ENCODE measurements at places on chromosomes 12 and 14. TPM values are rescaled to one million over a fixed set of nuclear protein-coding genes. Genes with fewer than 3 reads are reported as not detected.

GRCh38 chr12:105670672-105671071 is 340.2 kb downstream of the C12orf75 start:
- DNase-seq = no peak

GRCh38 chr14:105537580-105538474 is 11.4 kb downstream of the TMEM121 start:
- peak; percentile 68 for DNase-seq

GRCh38 chr12:30462249-30462648 is 233.4 kb downstream of the IPO8 start:
- no peak for DNase-seq

- peak; percentile 46 for DNase-seq
Observed at GRCh38 chr14:98704441-98704840, 567.6 kb downstream of the BCL11B start.

GRCh38 chr12:94147991-94148738 is at the start of gene PLXNC1:
TSS of gene PLXNC1 (plus strand) at chr12:94148577. CDS start at chr12:94148972, 395 bp downstream.
- DNase-seq = peak; percentile 84

DNA sequence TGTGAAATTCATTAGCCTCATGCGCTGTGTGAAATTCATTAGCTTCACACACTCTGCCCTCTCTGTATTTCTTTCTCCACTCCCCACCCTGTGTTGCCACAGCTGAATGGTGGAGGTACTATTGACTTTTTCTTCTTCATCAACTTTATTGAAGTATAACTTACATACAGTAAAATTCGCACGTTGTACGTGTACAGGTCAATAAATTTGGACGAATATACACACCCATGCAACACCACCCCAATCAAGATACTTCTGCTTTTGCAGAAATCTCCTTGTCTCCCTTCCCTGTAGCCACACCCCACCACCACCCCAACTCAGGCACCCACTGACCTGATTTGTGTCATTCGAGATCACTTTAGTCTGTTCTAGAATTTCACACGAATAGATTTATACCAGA is 51.8 kb downstream of the FBXL14 start:
- no peak for DNase-seq

- no peak for DNase-seq
Observed at GRCh38 chr12:106112145-106112821, 26.5 kb downstream of the NUAK1 start.

- no peak for DNase-seq
Observed at GRCh38 chr14:29846339-29847055, 81.2 kb downstream of the PRKD1 start.

DNA sequence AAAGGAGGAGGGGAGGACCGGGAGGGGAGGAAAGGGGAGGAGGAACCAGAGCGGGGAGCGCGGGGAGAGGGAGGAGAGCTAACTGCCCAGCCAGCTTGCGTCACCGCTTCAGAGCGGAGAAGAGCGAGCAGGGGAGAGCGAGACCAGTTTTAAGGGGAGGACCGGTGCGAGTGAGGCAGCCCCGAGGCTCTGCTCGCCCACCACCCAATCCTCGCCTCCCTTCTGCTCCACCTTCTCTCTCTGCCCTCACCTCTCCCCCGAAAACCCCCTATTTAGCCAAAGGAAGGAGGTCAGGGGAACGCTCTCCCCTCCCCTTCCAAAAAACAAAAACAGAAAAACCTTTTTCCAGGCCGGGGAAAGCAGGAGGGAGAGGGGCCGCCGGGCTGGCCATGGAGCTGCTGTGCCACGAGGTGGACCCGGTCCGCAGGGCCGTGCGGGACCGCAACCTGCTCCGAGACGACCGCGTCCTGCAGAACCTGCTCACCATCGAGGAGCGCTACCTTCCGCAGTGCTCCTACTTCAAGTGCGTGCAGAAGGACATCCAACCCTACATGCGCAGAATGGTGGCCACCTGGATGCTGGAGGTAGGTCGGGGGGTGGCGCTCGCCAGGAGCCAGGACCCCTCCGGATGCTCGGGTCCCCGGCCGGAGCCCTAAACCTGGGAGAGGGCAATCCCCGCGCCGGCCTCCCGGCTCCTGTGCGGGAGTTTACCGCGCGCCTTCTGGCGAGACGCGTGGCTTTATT is at the start of gene CCND2:
Gene CCND2, plus strand, starts transcription at position 111 of the 744 bp plus-strand sequence. Its CDS starts 279 bp downstream, at position 390.
- peak; percentile 83 for DNase-seq

DNA sequence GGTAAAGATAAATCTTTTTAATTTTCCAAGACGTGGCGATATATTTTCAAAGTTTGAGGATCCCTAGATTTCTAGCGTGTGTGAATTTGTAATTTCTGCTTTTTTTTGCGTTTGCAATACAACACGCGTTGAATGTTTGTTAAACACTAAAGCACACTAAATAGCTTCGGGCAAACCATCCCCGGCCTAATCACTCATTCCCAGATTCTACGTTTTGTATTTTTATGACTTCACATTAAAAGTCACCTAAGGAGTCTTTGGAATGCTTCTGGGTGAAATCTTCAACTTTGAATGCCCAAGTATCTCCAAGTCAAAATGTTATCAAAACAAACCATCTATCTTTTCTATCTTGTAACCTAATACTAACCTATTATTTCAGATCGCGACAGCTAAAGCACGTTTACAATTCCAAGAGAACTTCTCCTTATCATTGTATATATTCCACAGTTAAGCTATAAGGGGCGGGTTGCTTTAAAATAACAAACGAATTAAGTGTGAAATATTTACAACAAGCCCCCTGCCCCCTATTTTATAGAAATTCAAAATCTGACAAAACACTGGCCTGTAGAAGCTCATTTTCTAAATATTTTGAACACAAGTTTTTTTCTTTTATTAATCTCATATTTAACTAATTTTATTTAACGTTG is 1.1 kb downstream of the ALX1 start:
- DNase-seq = no peak

GRCh38 chr12:44143175-44143574 is 307.3 kb downstream of the TMEM117 start:
- DNase-seq = no peak

DNA sequence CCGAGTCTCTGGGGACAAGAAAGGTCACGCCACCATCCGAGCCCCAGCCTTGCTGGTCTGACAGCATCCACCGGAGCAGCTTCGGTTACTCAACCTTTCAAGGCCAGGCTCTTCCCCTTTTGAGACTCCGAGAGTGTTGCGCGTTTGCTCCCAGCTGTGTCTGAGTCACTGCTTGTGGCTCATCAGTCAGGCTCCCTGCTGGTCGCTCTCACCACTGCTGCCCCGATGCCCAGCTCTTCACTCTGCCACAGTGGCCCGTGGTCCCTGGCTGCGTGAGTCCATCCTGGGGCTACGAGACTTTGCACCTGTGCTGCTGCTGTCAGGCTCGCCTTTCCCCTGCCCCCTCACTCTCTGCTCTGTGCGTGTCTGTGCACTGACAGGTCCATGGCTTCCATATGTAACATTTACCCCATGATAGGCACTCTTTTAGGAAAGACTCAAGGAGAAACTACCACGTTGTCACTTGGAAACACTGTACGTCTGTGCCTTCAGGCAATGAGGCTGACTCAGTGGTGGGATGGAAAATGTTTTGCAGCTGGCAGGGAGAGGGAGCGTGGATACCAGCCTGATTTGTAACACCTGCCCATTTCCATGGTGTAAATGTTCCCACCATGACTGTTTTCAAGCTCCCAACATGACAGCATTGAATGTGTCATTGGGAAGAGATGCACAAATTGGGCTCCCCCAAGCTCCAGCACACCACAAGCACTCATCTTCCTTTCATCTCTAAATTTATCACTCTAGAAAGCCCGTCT is 350.7 kb downstream of the TMEM132D start:
- DNase-seq = no peak

SLC24A4 gene
- not detected for total RNA-seq

PRKD1 gene
- total RNA-seq = not detected

LARP4 gene
- total RNA-seq = 52.0 TPM

GAS2L3 gene
- total RNA-seq = 6.5 TPM

Data from activated CD4-positive, alpha-beta T cell treated with anti-CD3 and anti-CD28 coated beads, Interleukin-2, amount 10 ng/mL, durations not matched to agents 7 days and 5 days (primary cell).